ENCODE measurements at places on chromosomes 1 and 21.

DNA sequence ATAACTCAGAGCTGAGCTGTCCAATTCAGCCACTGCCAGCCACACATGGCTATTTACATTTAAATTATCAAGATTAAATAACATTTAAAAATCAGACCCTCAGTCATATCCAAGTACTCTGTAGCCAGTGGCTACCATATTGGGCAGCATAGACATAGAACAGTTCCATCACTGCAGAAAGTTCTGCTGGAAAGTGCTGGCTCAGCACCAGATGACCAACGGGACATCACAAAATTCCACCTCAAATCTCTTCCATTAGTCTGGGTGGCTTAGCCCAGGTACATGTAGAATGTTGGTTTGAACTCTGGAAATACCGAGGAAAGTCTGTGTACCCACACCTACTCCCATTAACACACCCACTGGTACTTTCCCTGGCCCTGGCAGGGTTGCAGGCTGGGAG, 129.3 kb downstream of the ZSCAN20 start:
- no peak for DNase-seq

DNA sequence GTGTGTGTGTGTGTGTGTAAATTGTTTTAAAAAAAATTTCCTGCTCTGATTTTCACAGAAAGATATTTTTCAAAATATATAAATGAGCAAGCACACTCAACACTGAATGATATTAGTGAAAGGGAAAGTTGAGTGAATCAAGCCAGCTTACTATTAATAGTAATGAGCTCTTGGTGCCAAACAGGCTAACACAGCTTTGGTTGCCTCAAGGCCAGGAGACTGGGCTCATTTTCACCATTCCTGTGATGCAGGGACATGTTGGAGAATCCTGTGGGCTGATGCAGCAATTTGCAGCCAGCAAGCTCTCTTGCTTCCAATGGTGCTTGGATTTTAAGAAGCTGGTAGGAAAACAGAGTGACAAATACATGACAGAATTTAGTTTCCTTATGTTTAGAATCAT, 30.2 kb downstream of the PLA2G4A start:
- DNase-seq = peak; percentile 10

GRCh38 chr1:156813750-156814570, 2.7 kb downstream of the SH2D2A start:
- peak; percentile 62 for DNase-seq

DNA sequence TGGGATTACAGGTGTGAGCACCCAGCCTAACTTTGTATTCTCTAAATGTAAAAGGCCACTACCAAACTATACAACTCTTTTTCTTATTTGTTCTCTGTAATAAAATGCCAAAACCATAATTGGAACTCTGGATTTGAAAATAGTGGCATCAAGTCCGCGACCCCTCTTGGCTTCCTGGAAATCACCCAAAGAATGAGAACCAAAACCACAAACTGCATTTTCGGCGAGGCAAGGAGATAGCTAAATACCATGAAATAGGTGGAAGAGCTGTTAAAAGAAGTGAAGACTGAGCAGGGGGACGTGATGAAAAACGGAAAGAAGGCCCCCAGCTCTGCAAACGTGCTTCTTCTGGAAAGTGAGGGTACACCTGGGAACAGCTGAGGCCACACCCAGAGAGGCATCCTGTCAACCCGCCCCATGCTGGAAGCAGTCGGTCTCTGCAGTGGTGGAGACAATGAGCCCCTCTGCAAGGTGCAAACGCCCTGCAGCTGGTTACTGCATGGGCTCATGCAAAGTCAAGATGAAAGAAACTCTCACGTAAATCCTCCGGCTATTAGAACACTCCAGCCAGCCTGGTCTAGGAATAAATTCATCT, 22.5 kb downstream of the VPS26C start:
- DNase-seq = no peak

GRCh38 chr1:225388372-225388771, 39.5 kb downstream of the LBR start:
- DNase-seq = no peak

DNA sequence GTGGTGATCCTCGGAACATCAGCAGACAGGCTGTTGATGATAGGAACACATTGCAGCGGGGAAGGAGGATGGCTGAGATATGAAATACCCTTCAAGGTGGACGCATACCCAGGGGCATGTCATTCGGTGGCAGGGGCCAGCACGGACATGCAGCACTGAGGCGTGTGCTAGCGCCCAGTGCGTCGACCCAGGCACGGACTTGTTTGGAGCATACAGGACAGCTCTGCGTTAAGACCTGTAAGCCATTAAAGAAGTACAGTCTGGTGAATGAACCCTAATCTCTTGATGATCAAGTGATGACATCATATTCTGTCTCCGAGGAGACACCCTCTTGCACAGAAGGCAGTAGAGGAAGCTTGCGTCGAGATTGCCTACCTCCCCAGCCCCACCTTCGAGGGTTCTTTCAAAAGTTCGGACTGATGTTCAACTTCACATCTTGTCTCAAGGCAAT, 63.6 kb upstream of the KIF26B start:
- DNase-seq = no peak

All from posterior cingulate gyrus (tissue), 11 donors.